Nephron progenitor cell (in vitro differentiated cells): ENCODE measurements at places on chromosomes 3 and 15.

DNA sequence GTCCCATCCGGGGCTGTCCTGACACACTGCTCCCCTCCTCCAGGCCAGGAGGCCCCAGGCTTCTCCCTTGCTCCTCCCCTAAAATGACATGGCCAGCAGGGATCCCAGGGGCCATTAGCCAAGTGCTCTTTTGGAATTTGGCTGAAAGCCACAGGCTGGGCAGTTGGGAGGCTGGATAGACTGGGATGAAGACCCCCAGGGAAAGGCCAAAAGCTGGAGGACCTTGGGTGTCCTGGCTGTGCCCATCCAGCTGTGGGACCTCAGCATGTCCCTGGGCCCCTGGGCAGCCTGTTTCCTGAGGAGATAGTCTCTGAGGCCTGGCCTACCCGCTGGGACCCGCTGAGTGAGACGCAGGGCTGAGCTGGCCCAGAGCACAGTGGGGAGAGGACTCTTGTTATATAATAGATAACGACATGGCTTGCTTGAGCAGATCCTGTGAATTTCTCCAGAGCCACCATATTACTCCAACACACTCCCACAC, 5.7 kb upstream of the PDE8A start:
- DNase-seq, result no peak

- no peak for DNase-seq
Measured at GRCh38 chr3:34203386-34203785, 405.0 kb downstream of the PDCD6IP start.

DNA sequence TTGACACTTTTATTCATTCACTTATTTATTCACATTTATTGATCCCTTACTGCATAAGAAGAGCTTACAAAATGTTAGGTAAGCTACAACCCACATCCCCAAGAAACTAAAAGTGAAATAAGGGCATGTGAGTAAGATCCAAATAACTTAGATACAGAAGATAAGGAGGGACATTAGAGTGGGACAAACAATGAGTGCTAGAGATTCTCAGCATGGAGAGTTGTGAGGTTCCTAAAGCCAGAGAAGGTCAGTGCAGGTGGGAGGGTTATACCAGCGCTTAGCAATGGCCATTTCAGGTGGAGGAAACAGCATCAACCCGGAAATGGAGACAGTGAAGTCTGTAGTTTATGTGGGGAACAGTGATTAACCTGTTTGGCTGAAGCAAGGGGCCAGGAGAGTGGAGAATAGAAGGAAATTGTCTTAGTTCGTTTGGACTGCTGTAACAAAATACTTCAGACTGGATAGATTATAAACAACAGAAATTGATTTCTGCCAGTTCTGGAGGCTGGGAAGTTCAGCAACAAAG, 25.5 kb upstream of the PCOLCE2 start:
- no peak for DNase-seq

DNA sequence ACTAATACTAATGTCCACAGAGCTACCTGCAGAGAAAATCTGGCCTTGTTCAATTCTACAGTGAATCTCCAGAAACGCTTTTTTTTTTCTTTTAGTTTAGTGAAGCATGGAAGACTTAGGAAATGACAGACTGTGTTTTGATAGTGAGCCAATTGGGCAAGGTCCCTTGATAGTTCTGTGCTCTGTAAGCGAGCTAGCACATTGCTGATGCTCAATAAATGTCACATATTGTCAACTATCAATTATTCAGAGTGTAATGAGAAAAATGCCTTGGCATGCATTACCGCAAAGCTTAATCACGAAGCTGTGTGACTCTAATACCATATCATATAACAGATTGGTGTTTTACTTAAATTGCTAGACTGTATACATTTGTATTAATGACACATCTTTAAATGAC, 5.2 kb upstream of the C3orf85 start:
- no peak for DNase-seq
